ENCODE measurements at places on chromosomes 1 and 21. TPM values are rescaled to one million over a fixed set of nuclear protein-coding genes. Genes with fewer than 3 reads are reported as not detected.

Gene CAPN8
- total RNA-seq: not detected

Gene NT5C1A
- total RNA-seq: 4.6 TPM

Gene PRR9
- 1.2 TPM for total RNA-seq

Gene NLRP3
- 1.0 TPM for total RNA-seq

- no peak for DNase-seq
Measured at GRCh38 chr1:48619539-48619938, 147.5 kb upstream of the SPATA6 start.

DNA sequence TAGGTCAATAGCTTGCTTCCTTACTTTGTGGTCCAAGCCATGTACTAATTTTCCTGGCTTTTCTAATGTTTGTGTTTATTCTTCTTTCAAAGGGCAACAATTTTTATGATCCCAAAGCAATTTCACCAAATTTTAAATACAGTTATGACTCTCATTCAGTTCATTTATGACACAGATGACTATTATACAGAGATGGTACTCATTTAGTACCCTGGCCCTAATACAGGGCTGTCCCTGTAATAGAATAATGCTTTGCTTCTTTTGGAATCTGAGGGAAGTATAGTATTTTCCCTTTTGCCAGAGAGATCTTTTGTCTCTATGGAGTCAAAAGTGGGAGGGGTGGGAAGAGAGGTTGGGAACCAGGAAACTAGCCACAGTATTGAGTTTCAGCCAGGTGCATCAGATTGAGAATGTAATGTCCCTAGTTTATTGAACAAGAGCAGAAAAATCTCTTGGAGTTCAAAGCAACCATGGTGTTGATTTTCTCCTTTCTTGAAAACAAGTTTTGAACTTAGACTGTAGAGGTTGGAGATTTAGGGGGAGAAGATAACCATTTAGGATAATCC is 20.4 kb downstream of the DENND2D start:
- no peak for DNase-seq

GRCh38 chr1:202680586-202681352 is 29.5 kb downstream of the SYT2 start:
- DNase-seq: no peak

GRCh38 chr1:30779294-30780071 is 21.9 kb upstream of the LAPTM5 start:
- DNase-seq: peak; percentile 86

DNA sequence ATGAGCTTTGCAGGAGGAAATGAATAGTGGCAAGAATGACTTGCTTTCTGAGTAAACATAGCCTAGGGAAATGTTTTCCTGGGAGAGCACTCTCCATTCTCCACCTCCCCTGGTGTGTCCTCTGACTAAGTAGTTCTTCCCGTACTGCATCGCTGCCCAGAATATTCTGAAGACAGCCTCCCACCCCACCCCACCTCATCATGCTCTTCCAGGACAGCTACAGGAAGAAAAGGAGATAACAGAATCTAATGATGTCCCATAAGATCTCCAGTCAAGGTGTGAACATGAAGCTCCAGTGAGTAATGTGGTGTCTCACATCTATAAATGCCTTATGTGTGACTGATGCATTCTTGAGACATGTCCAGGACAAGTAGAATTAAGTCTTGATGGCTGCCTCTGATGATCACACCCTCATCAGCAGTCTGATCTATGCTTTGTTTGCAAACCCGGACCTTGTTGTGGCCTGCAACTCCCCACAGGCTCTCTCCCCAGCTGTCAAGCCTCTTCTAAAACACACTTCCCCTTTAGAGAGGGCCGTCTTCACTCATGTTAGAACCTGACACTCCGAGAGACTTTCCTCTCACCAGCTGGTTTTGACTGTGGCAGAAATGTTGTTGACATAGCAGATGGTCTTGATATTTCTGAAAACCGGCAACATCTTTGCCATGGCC is 183.0 kb downstream of the CYYR1 start:
- DNase-seq: no peak

DNA sequence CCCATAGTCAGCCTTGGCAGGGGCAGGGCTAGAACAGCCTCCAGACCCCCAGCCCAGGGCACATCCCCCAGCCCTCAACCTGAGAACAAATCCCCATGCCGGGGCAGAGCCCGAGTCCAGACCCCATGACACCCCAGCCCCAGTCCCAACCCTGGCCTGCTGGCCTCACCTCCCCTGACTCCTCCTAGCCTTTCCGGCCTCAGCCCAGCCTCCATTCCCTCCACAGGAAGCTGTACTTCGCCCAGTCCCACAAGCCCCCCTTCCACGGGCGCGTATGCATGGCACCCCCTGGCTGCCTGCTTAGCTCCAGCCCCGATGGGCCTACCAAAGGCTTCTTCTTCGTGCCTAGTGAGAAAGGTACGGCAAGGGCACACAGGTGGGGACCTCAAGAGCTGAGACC is 50.4 kb downstream of the DISP3 start:
- no peak for DNase-seq

GRCh38 chr1:219339466-219339865 is 165.8 kb downstream of the LYPLAL1 start:
- DNase-seq: no peak

GRCh38 chr1:2004856-2005255 is 1.3 kb upstream of the CFAP74 start:
- no peak for DNase-seq

- peak; percentile 74 for DNase-seq
Measured at GRCh38 chr1:154767315-154768240, 102.5 kb downstream of the KCNN3 start.

DNA sequence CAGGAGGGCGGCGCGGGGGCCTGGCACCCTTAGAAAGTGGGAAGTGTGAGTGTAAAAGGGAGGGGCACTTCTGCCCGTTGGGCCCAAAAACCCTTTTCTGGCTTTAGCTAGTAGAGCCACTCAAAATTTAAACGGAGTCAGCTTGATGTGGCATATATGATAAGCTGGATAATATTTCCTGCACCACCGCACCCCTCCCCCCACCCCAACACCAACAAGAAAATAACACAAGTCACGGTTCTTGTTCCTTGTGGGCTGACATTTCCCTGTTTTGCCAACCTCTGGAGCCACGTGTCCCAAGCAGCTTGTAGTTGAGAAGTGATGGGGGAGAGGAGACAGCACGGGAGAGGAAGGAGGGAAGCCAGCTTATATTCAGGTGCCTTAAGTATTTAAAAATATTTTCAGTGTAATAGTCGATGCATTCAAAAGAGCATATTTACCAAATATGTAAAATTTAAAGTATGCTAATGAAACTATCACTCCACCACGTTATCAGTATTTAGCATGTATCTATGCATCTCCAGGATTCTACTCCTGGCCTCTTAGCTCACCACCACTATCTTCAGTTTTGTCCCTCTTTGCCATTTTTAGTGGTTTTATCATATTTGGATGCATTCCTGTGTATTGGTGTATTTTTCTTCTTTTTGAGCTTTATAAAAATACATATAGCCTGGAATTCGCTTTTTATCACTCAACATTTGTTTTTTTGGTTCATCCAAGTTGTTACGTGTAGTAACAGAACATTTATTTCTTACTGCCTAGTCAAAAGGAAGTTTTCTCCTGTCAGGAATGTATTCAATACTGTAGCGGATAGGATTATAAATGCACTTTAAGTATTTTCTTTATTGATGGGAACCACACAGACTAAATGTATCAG is 773 bp upstream of the DDX59 start:
- DNase-seq: no peak

All from right atrium auricular region (tissue), 2 donors.